ENCODE measurements at places on chromosomes 7 and 10.

- DNase-seq: no peak
Observed at GRCh38 chr10:78599122-78599853, 469.5 kb upstream of the ZMIZ1 start.

DNA sequence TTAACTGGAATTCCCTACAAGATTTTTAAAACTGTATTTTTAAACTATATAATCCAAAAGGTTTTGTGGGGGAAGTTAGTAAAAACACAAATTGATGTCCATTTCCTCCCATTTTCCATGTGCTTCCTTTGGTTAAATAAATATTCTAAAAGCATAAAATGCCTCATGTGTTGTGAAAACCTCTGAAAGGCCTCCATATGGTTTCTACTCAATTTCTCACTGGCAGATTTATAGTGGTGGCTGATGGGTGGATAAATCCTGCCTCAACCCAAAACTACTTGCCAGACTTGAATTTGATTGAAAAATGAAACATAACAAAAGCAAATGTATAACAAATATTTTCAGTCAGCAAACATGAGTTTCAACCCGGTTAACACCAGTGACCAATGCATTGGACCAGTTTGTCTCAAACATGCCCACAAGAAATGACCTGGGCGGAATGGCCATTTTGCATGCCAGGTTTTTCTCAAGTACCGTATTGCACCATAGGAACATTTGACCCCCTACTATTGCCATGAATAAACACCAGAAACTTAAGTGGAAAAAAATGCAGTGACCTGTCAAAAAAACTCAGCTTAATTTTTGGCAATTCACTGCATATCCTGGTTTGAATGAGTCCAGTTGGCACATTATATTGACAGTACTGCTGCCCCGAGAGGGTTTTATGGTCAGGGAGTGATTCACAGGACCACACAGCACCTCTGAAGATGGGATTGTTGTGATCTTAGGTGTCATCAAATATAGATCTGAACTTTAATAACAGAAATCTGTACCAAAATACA is 454.6 kb upstream of the ANKRD30A start:
- DNase-seq: no peak

DNA sequence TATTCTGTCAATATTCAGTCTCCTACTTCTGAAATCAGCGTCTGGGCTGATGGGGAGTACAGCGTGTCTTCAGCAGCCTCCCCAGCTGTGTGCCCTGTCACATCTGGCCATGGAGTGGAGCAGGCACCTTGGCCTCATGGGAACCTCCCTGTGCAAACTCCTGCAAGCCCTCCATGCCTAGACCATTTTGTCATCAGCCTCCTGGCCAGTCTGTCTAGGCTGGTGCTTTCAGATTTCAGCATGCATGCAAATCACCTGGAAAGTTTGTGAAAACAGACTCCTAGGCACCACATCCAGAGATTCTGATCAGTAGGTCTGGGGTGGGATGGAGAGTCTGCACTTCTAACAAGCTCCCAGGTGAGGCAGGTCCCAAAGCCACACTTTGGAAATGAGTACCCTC is 26.2 kb upstream of the CCSER2 start:
- no peak for DNase-seq

- DNase-seq: no peak
Observed at GRCh38 chr10:46232666-46233065, 54.1 kb upstream of the ANTXRL start.

DNA sequence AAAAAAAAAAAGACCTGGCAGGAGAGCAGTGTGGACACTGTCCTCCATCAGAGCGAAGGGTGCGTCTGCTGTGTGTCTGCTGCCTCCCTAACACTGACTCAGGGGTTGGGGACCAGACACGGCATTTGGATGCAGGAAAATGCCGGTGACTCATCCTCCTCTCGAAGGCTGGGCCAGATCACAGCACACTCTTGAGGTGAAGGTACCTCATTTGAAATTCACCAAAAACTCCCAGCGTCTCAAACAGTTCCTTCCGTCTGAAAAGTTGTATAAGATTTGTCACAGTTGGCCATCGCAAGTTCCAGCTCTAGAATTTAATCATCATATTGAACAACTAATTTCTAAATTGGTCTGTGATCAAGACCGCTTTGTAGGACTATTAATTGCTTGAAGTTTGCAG is 118.1 kb upstream of the LYZL2 start:
- no peak for DNase-seq

DNA sequence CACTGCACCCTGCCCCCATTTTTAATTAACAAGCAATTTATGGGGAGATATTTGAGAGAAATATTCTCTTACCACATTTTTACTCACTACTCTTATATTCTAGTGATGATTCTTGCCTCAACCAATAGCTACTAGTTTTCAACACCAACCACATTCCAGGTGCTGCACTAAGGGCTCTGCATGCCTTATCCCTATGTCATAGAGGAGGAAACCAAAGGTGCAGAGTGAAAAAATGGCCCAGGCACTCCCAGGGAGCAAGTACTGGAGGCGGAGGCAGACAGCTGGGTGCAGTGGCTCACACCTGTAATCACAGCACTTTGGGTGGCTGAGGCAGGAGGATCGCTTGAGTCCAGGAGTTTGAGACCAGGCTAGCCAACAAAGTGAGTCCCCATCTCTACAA is 35.5 kb upstream of the TPST1 start:
- no peak for DNase-seq

DNA sequence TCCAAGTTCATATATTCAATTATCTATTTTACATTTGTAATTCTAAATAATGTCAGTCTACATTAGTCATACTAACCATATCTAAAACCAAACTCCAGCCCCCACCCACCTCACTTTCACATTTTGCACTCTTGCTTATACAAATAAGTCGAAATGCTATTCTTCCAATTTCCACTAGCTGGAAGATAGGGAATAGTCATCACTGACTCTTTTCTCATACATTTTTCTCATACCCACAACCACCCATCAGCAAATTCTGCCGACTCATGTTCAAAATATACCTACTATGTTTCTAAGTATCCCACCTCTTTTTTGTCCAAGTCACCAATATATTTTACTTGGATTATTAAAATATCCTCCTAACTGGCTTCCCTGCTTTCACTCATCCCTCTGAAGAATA is 93.2 kb upstream of the DGKB start:
- DNase-seq: no peak

GRCh38 chr10:30553626-30554439 is 75.7 kb downstream of the LYZL2 start:
- DNase-seq: peak; percentile 59

DNA sequence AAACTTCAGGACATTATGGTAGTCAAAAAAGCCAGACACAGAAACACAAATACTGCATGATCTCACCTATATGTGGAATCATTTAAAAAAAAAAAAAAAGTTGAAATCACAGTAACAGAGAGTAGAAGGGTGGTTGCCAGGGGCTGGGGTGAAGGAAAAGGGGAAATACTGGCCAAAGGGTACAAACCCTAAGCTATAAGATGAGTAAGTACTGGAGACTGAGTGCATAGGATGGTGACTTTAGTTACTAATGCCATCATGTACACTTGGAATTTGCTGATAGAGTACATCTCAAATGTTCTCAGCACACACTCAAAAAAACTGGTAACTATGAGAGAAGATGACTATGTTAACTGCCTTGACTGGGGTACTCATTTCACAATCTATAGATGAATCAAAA is 39.9 kb downstream of the JCAD start:
- no peak for DNase-seq

DNA sequence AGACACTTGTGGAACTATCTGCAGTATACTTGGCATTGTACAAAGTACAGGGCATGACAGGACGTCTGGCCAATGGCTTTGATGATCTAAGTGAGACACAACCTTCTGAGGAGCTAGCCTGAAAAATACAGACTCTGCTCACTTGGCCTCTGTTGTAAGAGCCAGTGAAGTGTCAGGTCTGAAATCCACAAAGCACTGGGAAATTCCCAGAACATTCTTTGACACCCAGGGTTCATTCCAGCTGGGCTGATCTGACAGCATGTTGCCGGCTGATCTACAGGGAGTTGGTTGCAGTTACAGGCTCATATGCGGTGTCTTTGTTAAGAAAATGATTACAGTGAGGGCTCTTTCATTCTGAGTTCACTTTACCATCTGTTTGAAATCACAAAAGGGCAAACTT is 354.6 kb downstream of the PHF14 start:
- DNase-seq: no peak

GRCh38 chr10:116873134-116873533 is 23.8 kb downstream of the ENO4 start:
- DNase-seq: no peak

DNA sequence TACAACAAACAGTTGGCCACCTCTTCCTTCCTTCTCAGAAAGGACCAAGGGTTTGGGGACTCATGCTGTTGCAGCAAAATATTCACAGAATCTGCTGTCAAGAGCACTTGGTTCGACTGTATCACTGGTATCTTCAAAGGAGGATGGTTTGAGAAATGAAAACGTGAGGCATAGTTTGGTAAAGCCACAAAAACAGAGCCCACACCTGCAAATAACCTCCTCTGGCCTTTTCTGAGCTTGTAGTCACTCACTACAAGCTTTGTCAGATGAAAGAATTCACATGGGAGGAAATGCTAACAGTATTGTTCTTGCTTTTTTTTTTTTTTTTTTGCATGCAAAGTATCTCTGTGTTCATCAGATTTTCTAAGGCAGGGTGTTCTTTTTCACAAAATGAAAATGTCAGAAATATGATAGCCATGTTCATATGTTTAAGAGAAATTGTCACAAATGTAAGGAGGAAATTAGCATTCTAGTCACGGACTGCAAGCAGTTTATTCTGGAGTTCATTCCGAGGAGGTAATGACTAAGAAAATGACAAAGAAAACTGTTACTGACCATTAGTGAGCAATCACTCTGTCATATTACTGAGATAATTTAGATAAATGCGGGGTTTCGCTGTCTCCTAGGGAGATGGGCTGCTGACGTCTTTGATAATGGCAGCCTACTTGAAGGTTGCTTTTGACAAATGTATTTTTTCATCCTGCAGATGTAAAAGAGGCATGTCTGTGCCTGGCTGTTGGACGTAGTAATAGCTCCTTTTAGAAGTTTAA is 117.8 kb upstream of the MYO3A start:
- DNase-seq: no peak

DNA sequence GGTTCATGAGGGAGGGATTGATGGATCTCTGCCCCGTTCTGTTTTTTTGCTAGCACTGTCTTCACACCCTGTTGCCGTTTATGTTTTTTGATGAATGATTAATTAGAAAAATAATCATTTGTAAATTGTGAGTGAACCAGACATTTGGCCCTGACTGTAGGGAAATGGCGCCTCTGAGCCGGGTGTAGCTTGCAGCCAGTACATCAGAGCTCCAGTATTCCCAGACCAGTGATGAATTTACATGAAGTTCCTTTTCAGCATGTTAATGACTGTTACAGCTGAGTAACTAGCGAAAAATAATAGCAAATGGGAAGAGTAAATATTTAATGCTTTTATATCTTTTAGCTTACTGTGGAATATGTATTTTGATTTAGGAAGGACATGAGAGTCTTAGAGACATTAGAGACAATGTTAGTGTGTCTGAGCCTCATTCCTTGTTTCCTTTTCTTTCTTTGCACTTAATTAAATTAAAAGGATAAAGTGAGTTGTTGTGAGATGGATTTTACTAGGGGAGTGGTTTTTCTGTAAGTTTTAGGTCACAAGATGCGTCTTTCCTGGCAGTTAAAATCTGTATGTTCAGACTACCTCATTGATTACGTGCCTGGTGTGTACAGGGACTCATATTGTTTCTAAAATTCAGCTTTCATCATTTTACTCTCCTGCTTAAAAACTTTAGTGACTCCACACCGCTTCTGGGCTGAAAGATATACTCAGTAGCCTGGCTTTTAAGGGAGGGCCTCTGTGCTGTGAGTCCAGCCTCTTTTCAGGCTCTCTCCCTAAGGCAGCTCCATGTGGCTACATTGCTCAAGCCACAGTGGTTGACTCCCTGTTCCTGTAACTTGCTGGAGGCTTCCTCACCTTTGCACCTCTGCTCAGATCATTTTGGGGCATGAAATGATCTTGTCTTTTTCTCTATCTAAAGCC is 86.4 kb downstream of the AUTS2 start:
- no peak for DNase-seq

GRCh38 chr10:2047679-2048078 is 310.4 kb upstream of the ADARB2 start:
- no peak for DNase-seq

DNA sequence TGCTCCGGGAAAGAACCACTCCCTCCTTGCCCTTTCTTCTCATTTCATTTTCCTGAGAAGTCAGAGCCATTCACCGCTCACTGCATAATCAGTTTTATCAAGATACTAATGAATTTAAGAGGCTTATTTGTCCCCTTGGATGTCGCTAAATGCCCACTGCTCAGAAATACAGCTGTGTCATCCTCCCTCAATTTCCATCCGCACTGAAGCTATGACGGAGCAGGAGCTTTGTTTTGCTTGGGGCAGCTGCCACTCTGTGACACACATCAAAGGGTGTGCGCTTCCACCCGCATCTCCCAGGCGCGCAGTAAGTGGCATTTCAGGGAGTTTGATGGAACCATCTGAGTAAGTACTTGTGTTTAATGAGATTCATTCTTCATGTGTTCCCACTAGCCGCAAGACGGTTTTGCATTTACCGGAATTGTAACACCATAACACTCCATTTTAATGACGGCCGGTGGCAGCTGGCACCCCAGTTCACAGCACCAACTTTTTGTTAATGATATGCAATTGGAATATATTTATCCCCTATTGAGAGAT is 103.8 kb upstream of the PARD3 start:
- no peak for DNase-seq

- peak; percentile 57 for DNase-seq
Observed at GRCh38 chr10:986137-986825, 2.0 kb upstream of the GTPBP4 start.
